Osteoblast (primary cell): ENCODE measurements at places on chromosomes 12 and 14. TPM values are rescaled to one million over a fixed set of nuclear protein-coding genes. Genes with fewer than 3 reads are reported as not detected.

CCDC38 gene
- under 0.01 TPM in 2 replicates for total RNA-seq

PDE3A gene
- total RNA-seq = 8.0 and 14.8 TPM in 2 replicates

- no peak for DNase-seq
Observed at GRCh38 chr12:103181366-103182152, 224.1 kb downstream of the ASCL1 start.

- DNase-seq = peak; percentile 85
Observed at GRCh38 chr12:110555577-110556406, 27.3 kb downstream of the PPTC7 start.

GRCh38 chr14:76833011-76833410 lies 6.8 kb downstream of the LRRC74A start:
- no peak for DNase-seq

DNA sequence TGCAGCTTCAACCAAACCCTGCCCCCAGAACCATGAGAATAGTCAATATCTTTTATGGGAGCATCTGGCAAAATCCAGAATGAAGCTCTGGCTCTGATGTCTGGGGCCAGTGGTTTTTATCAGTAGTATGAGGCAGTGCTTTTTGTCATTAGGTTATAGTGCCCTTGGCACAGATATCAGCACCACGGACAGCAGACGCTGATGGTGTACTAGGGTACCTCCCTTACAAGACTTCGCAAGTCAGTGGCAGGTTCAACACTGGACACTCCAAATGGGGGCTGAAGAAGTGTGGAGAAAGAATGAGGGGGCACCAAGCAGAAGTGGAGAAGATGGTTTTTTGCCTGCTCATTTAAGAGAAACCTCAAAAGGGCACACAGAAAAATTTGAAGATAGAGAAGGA lies 68.2 kb upstream of the E2F7 start:
- no peak for DNase-seq

DNA sequence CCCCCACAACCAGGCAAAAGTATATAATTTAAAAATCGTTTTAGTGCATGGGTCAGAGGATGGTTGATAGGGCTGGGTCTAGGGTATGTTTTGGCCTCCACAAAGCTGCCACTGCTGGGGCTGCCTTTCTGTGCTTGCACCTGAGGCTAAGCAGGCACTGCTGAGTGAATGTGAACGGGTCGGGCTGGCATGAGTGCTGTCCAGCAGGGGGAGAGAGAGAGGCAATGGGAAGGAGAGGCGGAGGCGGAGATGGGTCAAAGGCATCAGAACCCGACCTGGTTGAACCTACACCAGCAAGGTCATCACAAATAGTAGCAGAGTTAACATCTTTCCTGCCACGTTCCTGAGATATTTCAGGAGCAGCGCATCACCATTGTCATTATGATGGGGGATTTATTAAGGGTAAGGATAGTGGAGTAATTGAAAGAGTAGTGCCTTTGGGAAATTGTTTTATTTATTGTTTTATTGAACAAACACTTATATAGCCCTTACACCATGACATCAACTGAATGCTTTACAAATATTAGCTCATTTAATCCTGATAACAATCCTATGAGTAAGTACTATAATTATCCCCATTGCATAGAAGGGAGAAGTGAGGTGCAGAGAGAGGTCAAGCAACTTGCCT lies 5.8 kb upstream of the NRXN3 start:
- DNase-seq = no peak
